CD8-positive, alpha-beta T cell (primary cell): ENCODE measurements at places on chromosomes 11 and 22. TPM values are rescaled to one million over a fixed set of nuclear protein-coding genes. Genes with fewer than 3 reads are reported as not detected.

GRCh38 chr11:95638501-95638900, 151.1 kb downstream of the FAM76B start:
- no peak for DNase-seq

Gene ZP1
- total RNA-seq: not detected

Gene IL18BP
- total RNA-seq: 13.7 TPM

Gene ROBO4
- not detected for total RNA-seq

- DNase-seq: no peak
Measured at GRCh38 chr11:35635933-35636332, 17.7 kb downstream of the FJX1 start.

- no peak for DNase-seq
Measured at GRCh38 chr11:5891216-5891800, 1.7 kb upstream of the OR52E5 start.

GRCh38 chr11:3119141-3119821, 45.8 kb downstream of the OSBPL5 start:
- DNase-seq: no peak

GRCh38 chr11:9914064-9914463, 250.2 kb downstream of the SWAP70 start:
- DNase-seq: no peak

- DNase-seq: no peak
Measured at GRCh38 chr11:104404231-104405175, 240.6 kb upstream of the PDGFD start.

- DNase-seq: no peak
Measured at GRCh38 chr11:8252388-8252787, 11.3 kb downstream of the LMO1 start.

Gene CDHR5
- not detected for total RNA-seq

- DNase-seq: no peak
Measured at GRCh38 chr11:69643646-69644045, 2.7 kb downstream of the CCND1 start.

GRCh38 chr11:64935359-64936081, at the start of gene GPHA2:
TSS of gene GPHA2 (minus strand) at chr11:64935893. CDS start at chr11:64935460, 433 bp downstream.
- no peak for DNase-seq

Gene RRM1
- total RNA-seq: 57.3 TPM
